ENCODE measurements at places on chromosomes 3 and 15.

DNA sequence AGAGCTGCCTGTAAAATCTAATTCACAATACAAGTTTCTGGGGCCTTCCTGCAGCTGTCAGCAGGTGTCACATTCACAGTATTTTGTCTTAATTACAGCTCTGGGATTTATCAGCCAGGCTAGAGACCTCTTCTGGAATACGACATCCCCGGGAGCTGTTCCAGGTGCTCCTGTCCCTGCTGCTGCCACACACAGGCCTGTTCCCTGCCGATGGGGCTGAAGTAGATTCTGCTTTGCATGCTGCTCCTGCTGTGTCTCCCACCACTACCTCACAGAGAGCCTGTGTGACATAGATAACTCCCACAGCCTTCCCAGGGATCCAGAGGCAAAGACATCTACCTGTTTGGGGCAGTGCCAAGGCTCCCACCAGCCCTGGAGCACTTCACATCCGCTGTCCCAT lies 20.4 kb downstream of the COLQ start:
- no peak for DNase-seq

GRCh38 chr3:62724503-62724902 lies 150.7 kb downstream of the CADPS start:
- no peak for DNase-seq

- no peak for DNase-seq
Observed at GRCh38 chr15:75143738-75144334, 57.8 kb upstream of the C15orf39 start.

DNA sequence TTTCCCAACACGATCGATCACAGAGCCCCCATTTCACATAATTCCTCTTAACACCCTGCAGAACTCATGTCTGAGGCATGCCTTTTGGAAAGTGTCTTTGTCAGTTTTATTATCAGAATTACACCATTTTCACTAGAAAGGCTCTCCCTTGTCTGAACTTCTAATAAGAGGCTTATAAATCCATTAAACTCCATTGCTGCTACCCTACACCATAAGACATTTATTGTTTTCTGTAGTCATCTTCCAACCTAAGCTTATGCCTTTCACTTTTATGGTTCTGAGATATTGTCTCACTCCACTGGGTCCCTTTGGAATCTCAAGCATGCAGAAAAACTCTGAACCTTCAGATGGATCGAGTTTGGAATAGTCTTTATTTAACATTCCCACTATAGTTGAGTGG lies 50.2 kb upstream of the TPM1 start:
- DNase-seq = no peak

DNA sequence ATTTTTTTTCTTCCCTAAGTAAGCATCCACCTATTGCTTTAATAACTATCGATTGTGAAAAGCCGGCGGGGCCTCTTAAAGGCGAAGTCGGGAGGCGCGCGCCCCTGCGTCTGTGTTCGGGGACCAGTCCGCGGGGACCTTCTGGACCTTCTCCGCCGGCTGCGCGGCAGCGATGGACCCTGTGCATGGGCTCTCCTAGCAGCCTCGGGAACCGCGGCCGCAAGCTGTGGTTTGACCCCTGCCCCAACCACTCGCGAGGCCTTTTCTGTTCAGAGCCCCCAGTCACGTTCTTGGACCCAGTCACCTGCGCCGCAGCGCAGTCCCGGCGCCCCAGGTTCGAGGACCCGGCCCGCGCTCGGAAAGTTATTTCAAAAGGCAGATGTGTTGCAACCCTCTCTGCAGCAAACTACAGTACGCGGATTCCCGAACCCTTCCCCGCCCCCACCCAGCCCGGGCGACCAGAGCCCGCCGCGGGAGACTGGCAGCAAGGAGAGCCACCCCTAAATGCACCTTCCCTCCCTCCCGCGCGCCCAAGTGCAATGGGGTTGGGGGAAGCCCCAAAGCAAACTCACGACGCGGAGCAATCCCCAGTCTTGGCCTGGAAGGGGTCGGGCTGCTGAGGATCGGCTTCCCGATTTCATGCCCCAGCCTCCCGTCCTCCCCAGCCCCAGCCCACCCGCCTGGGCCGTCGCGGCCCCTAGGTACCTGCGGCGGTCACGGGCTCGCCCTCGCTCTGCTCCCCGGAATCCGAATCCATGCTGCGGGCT lies 684 bp downstream of the TNFAIP8L3 start:
- peak; percentile 18 for DNase-seq

GRCh38 chr3:46966811-46967210 lies 9.7 kb downstream of the CCDC12 start:
- no peak for DNase-seq

DNA sequence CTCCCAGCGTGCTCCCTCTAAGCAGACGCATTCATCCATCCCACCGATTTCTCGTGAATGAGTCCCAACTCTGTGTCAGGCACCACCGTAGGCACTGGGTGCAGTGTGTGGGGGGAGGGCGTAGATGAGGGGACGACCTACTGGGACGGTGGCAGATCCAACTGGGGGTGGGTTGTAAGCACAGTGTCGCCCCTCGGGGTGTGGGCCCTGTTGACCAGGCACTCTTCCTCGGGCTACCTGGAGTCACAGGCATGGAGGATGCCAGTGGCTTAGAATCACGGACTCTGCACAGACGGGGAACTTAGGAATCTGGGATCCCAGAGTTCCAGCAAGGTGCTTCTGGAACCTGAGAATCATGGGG lies 66.2 kb downstream of the SLC6A6 start:
- no peak for DNase-seq

DNA sequence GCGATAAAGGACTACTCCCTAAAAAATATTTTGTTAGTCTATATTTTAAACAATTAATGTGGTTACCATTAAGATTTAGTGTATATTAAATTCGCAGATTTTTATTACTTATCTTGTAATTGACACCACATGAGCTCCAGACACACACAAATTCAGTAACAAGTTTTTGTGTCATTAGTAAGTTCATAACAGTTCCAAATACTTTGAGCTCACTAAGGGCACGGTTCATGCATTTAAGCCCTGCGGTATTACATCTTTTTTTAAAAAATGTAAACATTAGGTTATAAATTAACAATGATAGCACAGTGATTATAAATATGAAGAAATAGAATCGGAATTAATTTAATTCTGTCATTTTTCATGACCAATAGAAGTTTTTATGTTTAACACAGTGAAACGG lies 317.3 kb downstream of the ZNF385D start:
- no peak for DNase-seq

DNA sequence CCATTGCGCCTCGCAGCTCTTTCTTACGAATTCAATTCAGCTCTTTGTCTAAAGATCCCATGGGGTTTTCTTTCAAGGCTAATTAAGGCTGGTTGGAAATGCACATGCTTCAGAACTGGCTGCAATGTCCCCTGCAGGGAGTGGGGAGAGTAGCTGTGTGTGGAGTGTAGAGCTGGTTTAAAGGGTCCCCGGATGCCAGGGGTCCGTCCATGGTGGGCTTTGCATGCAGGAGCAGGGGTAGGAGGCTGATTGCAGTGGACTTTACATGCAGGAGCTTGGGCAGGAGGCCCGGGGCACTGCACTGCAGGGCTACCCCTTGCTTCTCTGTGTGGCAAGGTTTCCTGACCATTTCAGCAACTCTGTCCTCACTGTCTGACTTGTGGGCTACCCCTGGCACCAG lies 261.6 kb upstream of the LYSMD4 start:
- no peak for DNase-seq

Data from A673 (cell line).